ENCODE measurements at places on chromosomes 12 and 14. TPM values are rescaled to one million over a fixed set of nuclear protein-coding genes. Genes with fewer than 3 reads are reported as not detected.
A peak's percentile ranks its signal among the peaks of the same experiment; 100 is the strongest.

- DNase-seq: no peak
Observed at GRCh38 chr12:114018669-114019068, 52.5 kb upstream of the RBM19 start.

GRCh38 chr14:64722842-64723447 lies 18.7 kb downstream of the PLEKHG3 start:
- DNase-seq: no peak

DNA sequence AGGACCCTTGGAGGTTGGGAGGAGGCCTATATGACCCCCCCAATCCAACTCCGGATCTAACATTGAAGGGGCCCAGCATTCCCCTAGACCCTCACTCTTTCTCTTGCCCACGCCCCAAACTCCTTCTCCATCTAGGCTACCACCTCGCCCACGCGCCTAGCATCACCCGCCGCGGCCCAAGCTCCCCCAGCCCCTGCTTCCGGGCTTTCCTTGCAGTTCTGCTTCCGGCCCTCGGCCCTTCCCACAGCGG lies 445 bp downstream of the CERS5 start:
- no peak for DNase-seq

DNA sequence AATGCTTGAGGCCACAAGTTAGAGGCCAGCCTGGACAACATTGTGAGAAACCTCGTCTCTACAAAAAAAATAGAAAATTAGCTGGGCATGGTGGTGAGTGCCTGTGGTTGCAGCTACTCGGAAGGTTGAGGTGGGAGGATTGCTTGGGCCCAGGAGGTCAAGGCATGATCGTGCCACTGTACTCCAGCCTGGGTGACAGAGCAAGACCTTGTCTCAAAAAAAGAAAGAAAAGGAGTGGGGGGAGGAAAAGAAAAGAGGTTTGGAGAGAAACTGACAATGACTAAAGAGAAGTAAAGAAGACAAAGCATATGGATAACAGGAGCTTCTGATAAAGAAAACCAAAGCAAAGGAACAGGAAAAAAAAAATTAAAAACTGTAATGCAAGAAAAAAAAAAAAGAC lies 37.4 kb upstream of the SELPLG start:
- no peak for DNase-seq

- no peak for DNase-seq
Observed at GRCh38 chr12:109767991-109768900, 54.6 kb downstream of the FAM222A start.

DNA sequence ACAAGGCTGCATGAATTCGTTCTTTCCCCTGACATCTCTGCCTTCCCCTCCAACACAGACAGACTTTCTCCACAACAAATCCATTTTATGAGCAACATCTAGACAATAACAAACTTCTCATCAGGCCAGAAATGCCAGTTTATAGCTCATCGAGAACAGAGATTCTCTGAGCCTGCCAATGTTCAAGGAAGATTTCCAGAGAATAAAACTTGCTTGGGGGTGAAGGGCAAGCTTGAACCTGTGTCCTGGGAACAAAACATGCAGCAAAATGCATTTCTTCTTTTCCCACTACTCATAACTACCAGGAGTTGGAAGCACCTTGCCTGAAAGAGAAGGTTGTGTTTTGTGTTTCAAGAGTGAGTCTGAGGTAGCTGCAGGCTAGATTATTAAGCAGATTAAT lies 6.8 kb downstream of the MAP1LC3B2 start:
- DNase-seq: no peak

DNA sequence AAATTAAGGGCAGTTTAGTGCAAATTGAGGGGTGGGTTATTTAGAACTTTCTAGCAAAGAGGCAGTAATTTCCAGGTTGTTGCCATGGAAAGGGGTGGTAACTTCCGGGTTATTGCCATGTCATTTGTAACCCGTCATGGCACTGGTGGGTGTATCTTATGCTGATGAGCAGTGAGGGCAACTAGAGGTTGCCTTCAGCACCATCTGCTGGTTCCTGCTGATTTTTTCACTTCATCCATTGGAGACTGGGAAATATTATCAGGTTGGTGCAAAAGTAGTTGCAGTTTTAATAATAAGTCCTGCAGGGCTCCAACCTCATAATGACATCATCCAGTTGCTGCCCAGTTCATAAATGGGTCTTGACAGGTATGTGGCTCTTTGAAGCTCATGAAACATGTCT lies 24.4 kb upstream of the SERPINA4 start:
- DNase-seq: no peak

DNA sequence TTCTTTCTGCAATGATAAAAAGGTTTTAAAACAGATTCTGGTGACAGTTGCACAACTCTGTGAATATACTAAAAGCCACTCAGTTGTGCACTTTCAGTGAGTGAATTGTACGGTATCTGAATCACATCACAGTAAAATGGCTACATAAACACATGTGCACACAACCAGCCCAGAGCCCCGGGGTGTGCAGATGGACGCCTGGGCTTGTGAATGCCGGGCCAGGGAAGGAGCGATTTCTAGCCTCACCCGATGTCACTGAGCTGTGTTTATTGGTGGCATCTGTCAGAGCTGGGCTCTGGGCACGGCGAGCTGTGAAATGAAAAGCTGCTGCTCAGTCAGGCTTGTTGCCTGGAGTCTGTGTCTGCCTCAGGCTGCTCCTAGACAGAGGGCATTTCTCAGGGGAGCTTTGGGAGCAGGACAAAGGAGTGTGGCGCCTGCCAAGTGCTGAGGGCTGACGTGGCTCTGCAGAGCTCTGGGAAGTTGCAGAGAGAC lies 25.9 kb downstream of the RHOF start:
- DNase-seq: no peak

DNA sequence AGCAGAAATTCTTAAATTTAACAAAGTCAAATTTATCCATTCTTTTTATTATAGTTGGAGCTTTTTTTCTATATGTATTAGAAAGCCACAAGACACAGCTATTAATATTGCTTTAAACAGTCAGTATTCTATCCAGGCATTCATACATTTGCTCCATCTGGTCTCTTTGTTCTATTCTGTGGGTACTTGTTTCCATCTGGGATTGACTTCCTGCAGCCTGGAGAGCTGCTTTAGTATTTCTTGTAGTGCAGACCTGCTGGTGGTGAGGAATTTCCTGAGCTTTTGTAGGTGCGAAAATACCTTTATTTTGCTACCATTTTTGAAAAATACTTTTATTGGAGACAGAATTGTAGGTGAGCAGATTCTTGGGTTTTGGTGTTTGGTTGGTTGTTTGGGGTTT lies 29.0 kb downstream of the CCDC60 start:
- DNase-seq: no peak

- DNase-seq: no peak
Observed at GRCh38 chr12:105992849-105993740, 145.7 kb downstream of the NUAK1 start.

DNA sequence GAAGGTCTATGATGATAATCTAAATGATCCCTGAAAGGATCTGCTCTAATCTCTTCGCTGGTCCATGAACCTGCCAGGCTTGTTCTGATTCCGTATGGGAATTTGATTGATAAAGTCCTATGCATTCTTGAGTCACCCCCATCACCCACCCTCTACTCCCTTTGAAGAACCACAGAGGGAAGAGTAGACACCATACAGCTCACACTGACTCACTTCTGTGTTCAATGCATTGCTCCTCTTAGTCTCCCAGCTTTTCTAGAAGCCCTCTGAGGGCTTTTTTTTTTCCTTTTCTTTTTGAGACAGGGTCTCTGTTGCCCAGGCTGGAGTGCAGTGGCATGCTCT lies 18.5 kb upstream of the GPRC5A start:
- no peak for DNase-seq

- DNase-seq: peak; percentile 64
Observed at GRCh38 chr14:34059925-34060650, 109.2 kb upstream of the EGLN3 start.

- no peak for DNase-seq
Observed at GRCh38 chr12:58893495-58893894, 26.8 kb downstream of the LRIG3 start.

GRCh38 chr12:15904378-15904920 lies 6.7 kb upstream of the DERA start:
- no peak for DNase-seq

DNA sequence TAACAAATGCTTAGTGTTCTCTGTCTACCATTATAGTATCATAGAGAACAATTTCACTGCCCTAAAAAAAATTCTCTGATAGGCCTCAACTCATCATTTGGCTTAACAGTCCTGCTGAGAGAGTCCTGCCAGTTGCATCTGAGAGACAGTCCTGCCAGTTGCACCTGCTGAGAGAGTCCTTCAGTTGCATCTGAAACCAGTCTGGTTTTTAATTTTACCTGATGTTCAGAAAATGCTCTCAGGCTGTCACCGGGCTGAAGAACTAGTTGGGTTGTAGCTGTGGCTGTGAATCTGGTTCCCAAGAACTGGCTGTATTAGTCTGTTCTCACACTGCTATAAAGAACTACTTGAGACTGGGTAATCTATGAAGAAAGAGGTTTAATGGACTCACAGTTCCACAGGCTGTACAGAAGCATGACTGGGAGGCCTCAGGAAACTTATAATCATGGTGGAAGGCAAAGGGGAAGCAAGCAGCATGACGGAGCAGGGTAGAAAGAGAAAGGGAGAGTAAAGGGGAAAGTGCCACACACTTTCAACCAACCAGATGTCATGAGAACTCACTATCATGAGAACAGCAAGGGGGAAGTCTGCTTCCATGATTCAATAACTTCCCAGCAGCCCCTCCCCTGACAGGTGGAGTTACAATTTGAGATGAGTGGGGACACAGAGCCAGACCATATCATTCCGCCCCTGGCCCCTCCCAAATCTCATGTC lies 51.6 kb downstream of the PRKCH start:
- DNase-seq: no peak

- no peak for DNase-seq
Observed at GRCh38 chr14:68899033-68899603, 80.0 kb downstream of the ACTN1 start.

- DNase-seq: peak; percentile 89
Observed at GRCh38 chr12:53492830-53493609, 6.2 kb downstream of the MAP3K12 start.

DNA sequence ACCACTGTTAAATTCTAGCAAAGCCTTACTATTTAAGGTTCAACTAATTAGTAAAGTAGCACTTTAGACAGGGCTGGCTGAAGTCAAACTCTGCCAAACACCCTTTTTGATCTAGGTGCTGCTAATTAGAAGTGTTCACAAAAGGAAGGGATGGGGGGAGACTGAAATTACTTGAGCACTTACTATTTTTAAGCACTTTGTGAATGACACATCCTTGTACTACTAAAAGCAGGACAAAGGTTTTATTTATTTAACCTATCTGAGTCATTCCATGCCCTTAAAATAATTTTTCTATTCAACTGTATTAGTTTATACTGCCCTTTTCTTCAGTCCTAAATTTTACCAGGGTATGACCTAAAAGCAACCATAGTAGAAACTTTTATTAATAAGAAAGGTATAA lies 20.1 kb downstream of the MBIP start:
- DNase-seq: no peak

DNA sequence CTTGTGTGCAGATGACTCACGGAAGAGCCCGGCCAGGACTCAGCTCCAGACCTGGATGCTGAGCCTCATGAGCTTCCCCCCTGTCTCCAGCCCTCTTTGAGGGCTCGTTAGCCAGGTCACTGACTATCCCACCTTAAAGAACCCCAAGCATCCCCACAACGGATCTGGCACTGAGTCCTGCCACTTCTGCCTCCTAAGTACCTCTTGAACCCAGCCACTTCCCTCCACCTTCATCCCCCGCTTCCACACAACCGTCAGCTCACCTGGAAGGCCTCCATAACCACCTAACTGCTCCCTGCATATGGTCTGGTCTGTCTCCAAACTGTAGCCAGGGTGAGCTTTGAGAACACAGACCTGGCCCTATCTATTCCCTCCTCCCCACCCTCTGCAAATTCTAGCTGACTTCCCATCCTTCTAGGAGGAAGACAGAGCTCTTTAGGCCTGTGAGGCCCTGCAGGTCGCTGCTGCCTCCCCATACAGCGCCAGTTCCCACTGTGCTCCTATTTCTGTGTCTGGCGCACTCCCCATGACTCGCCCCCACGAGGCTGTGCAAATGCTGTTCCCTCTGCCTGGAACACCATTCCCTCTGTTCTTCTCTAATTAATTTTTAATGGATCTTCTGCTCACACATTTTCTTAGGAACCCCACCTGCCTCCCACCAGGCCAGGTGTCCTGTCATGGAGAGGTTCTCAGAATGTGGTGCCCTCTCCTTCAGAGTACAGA lies 2.9 kb upstream of the HSP90AA1 start:
- no peak for DNase-seq

GRCh38 chr14:94770251-94770749 lies 387 bp upstream of the GSC start:
- no peak for DNase-seq

- DNase-seq: no peak
Observed at GRCh38 chr12:115323223-115323905, 639.4 kb upstream of the TBX3 start.

DNA sequence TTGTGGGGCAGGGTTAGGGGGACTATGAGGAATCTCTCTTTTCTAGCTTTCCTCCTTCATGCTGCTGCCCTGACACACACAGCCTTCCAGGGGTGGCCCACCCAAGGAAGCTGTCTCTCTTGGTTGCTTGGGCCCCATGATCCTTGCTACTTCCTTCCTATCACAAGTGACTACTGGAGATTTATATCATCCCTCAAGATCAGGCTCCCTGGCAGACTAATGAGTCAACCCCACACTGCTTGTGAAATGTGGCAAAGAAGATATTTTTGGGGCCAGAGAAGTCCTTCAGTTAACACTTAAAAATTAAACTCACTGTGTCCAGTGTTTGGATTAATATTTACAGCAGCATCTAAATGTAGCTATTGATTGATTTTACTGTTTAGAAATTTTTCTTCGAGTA lies 1.5 kb downstream of the OR4E1 start:
- DNase-seq: no peak

DNA sequence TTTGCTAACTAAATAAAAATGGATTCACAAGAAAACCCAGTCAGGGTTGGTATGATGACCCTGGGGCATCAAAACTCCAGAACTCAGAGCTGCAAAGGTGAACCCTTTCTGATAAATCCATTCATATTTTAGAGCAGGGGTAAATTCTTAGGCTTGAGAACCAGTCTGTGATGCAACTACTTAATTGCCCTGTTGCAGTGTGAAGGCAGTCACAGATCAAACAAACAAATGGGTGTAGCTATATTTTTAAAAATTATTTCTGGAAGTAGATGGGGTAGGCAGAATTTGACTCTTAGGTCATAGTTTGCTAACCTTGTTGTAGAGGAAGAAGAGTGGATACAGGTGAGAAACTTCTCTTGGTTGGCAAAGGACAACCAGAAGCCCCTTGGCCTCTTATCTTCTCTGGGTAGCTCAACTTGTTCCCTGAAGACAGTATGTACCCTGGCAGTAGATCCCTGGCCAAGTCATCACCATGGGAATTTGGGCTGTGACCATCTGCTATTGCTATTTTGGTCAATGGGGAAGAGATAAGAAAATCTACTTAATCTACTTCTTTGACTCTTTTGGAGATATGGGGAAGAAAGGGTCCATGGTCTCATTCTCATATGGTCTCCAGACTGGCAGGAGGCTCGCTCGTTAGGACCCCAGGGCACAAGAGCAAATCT lies 216.1 kb downstream of the PPM1H start:
- no peak for DNase-seq

GAS2L3 gene
- polyA plus RNA-seq: 2.2 TPM

CRIP2 gene
- 89.7 TPM for polyA plus RNA-seq

OXA1L gene
- 81.8 TPM for polyA plus RNA-seq

C12orf42 gene
- 0.94 TPM for polyA plus RNA-seq

KRT78 gene
- polyA plus RNA-seq: 7.2 TPM

ZDHHC22 gene
- polyA plus RNA-seq: 0.05 TPM

HSPB8 gene
- 64.0 TPM for polyA plus RNA-seq

CRACR2A gene
- 7.3 TPM for polyA plus RNA-seq

KRT6A gene
- polyA plus RNA-seq: 671 TPM

CCDC85C gene
- polyA plus RNA-seq: 7.9 TPM

CCDC196 gene
- not detected for polyA plus RNA-seq

All from thymus (tissue), 14 donors.